ENCODE measurements at places on chromosomes 1 and 21. TPM values are rescaled to one million over a fixed set of nuclear protein-coding genes. Genes with fewer than 3 reads are reported as not detected.

The CD247 gene
- not detected for total RNA-seq

The PLD5 gene
- not detected for total RNA-seq

The PRKAB2 gene
- total RNA-seq, result 15.5 TPM

The FNDC5 gene
- total RNA-seq, result 0.43 TPM

The OR2L13 gene
- not detected for total RNA-seq

The RHBG gene
- total RNA-seq, result not detected

The FTCD gene
- total RNA-seq, result 0.43 TPM

The C1orf115 gene
- total RNA-seq, result 3.5 TPM

GRCh38 chr1:50986653-50987052 lies 16.6 kb downstream of the CDKN2C start:
- no peak for DNase-seq

GRCh38 chr1:207024202-207025145 lies 8.1 kb downstream of the C1orf116 start:
- peak; percentile 33 for DNase-seq

DNA sequence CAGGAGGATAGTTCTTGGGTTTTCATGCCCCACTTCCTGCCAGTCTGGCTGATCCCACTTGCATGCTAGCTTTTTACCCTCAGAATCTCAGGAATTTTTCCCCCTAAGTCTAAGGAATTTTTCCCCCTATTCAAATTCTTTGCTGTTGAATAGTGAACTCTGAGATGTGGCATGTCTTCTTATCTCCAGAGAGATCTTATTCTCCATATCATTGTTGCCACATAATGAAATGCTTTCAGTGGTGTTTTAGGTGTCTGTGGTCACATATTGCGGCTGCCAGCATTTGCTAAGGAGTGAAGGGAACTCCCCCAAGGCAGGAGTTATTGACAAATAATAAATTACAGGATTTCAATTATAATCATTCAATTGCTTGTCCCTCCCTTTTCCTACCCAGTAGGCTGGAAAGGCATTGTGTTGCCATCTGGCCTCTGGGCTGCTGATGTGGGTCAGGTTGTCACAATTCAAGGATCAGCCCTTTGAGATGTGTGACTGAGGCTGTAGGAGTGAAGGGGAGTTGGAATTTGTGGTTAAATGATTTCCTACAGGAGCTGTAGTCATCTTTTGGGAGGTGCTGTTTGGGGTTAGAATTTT lies 3.9 kb upstream of the FLG start:
- no peak for DNase-seq

GRCh38 chr1:20090119-20090518 lies 20.1 kb downstream of the PLA2G5 start:
- no peak for DNase-seq

DNA sequence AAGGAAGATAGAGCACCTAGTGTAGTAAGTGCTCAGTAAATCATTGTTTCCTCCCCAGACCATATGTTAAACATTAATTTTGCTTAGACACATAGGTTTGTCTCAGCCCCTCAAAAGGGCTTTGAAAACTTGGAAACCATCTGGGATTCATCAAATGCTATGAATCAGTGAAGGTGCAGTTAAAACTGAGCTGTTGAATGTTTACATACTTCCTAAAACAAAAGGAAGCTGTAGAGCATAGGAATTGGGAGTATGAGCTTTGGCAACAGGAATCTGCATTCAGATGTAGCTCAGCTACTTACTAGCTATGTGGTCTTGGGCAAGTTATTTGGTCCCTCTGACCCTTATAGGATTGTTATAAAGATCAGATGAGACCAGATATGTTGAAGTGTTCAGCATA lies 18.7 kb upstream of the PODN start:
- peak; percentile 85 for DNase-seq

DNA sequence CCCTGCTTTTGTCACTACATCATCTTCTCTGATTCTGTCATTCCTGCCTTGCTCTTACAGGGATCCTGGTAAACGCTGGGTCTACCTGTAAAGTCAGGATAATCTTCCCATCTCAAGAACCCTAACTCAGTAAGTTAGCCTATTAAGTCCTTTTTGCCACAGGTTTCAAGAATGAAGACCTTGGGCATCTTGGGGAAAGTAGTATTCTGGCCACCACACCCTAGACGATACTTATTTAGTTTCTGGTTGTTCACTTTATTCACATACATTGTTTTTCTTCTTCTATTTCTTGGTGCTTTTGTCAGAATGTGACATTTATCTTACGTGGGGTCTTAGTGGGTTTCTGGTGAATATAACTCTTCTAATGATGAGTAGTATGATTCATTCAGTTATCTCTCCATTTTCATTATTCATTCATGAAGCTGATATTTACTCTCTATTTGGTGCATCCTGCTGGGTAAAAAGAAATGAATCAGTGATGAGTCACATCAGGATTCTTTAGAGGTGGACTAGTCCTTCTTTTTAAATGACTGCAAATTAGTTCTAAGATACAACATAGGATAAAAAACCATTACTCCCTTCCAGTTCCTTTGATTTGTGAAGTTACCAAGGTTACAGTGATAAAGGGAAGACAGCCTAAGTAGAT lies 514.4 kb upstream of the B3GALT2 start:
- peak; percentile 25 for DNase-seq

DNA sequence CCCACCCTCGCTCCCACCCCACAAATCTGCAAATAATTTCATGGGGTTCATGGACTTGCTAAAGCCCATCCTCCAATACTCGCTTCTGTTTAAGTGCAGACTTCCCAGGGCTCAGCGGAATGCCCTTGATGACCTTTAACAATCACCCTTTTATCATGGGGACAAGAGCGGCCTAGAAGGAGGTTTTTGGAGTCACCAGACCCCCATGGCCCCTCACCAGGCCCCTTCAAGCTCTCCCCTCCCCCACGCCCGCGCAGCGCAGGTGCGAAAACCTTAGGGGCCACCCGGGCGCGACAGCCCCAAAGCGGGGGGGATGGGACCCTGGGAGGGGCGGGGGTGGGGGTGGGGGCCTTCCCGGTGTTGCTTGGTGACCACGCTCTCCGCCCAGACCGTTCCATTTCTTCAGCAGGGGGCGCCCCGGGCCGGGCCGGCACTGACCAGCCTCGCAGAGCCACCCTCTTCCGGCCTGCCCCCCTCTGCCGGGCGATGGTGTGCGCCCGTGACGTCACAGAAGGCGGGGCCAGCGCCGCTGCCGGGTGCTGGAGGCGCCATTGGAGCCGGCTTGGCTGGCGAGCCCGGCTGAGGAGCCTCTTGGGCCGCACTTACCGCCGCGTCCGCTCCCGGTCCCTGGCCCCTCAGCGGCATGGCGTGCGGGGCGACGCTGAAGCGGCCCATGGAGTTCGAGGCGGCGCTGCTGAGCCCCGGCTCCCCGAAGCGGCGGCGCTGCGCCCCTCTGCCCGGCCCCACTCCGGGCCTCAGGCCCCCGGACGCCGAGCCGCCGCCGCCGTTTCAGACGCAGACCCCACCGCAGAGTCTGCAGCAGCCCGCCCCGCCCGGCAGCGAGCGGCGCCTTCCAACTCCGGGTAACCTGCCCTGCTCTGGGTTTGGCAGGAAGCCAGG lies at the start of gene AKIRIN1:
Gene AKIRIN1 (plus strand): TSS at position 539 of the 900 bp plus-strand sequence. CDS start 105 bp downstream, at position 644.
- DNase-seq, result peak; percentile 97

DNA sequence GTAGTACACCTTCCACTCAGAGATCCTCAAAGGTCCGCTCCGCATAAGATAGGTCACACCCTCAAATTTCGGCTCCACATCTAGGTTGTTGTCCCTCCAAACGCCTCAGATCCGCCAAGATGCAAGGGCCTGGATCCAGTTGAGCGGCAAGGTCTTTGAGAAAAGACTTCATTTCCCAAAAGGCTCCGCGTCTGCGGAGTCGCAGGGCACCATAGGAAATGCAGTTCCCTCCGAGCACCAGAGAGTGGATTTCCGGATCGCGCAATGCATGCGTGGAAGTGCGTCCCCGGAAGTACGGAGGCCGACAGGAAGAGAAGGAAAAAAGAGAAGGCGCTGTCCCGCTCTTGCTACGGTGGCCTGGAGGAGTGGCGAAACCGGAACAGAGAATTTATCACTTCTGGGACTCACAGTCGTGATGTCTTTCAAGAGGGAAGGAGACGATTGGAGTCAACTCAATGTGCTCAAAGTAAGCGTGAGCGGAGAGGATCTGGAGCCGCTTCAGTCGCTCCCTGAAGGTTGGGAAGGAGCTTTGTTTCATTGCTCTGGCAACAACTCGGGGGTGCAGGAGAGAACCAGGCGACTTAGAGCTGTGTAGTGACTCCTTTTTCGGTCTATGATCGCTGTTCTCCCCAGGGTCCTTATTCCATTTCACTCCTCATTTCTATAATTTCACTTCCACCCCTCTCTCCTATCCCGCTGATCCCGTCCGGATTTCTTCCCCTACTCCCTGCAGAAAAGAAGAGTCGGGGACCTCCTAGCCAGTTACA lies at the start of the genes LYSMD1 and SCNM1:
Gene LYSMD1 (minus strand): TSS at position 165 of the 767 bp plus-strand sequence. CDS start 644 bp downstream, outside the sequence.
Gene SCNM1 (plus strand): TSS at position 407 of the 767 bp plus-strand sequence. CDS start 9 bp downstream, at position 416.
- DNase-seq, result peak; percentile 99

GRCh38 chr21:43992121-43992520 lies 20.0 kb upstream of the TRAPPC10 start:
- DNase-seq, result no peak

DNA sequence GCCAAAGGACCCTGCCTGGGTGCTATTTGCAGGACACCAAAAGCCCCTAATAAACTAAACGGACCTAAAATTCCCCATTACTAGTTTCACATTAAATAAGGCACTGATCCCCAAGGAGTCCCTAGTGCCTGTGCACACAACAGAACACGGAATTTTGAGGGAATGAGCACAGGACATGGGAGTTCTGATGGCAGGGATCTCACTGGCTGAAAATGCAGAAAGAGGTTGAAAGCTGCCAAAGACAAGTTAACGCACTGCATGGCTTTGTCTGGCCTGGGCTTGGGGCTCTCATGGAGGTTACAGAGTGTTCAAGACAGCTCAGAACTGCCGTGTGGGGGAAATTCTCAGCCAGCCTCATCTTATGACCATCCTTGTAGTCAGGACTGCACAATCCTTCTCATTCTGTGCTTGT lies 15.6 kb upstream of the ATP1B1 start:
- no peak for DNase-seq

- DNase-seq, result no peak
Measured at GRCh38 chr1:246377625-246378153, 129.4 kb downstream of the SMYD3 start.

- no peak for DNase-seq
Measured at GRCh38 chr1:213568929-213569815, 418.6 kb upstream of the PROX1 start.

GRCh38 chr1:226981838-226982237 lies 41.7 kb downstream of the COQ8A start:
- no peak for DNase-seq

GRCh38 chr1:111769517-111770146 lies 13.9 kb downstream of the DDX20 start:
- DNase-seq, result peak; percentile 86

- no peak for DNase-seq
Measured at GRCh38 chr21:16437586-16437985, 707.8 kb downstream of the USP25 start.

GRCh38 chr21:31927689-31928353 lies 55.0 kb downstream of the HUNK start:
- no peak for DNase-seq

DNA sequence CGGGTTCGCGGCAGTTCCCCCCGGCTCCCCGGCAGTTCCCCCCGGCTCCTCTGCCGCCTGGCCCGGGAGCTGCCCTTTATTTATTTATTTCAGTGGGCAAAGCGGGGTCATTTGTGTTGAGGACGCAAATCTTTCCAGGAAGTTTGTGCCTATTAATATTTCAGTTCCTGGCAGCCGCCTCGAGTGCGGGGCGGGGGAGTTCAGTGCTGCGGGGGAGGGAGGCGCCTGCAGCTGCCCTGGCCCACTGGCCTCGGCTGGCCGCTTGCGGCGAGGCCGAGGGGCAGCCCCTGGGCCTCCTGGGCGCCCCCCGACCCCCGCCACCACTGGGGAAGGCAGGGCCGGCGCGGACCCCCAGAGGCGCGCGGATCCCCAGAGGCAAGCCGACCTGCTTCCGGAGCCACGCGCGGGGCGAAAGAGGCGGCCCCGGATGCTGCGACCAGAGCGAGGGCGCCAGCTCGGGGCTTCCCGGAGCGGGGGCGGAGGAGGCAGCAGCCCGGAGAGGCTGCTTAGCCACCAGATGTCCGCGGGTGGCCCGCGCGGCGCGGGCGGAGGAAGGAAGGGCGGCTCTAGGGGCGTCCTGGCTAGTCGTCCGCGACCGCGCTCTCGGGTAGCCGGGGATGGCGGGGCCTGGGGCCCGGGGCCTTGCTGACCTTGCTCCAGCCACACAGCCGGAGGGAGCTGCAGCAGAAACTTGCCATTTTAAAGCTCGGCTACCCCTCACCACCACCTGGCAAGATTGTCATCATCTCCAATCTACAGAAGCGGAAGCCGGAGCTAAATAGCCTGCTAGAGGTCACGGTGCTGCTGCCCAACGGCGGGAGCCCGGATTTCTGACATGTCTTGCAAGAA lies 48.0 kb downstream of the H3-3A start:
- peak; percentile 73 for DNase-seq

DNA sequence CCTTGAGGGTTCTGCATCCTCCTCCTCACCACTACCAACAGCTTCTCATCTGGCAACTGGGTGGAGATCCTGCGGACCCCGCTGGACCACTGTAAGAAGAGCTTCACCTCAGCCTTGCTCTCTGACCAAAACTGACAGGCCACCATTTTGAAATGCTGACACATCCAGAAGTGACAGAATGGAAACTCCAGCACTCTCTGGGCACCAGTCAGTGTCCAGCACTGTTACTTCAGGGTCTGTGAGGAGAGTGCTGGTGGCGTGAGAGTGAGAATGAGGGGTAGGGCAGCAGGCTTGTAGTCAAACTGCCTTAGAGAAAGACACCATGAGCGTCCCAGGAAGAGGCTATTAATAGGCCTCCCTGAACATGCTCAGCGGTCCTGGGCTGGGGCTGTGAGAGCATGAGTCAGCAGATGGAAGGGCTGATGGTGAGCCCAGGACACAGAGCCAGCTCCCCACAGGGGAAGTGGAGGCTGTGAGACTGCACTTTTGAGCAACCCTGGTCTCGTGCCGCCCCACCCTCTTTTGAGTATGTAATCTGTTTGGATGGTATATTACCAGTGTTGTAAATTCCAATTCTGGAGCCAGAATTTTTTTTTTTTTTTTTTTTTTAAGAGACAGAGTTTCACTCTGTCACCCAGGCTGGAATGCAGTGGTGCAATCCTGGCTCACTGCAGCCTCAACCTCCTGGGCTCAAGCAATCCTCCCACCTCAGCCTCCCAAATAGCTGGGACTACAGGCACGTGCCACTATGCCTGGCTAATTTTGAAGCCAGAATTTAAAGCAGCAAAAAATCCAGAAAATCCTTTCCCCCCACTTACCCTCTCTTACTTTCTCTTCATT lies 34.4 kb upstream of the SLC30A1 start:
- peak; percentile 95 for DNase-seq
